Activated CD4-positive, CD25-positive, alpha-beta regulatory T cell treated with anti-CD3 and anti-CD28 coated beads, Interleukin-2, amount 50 U/mL, for 16 hours (primary cell): ENCODE measurements at places on chromosomes 13 and 19.

DNA sequence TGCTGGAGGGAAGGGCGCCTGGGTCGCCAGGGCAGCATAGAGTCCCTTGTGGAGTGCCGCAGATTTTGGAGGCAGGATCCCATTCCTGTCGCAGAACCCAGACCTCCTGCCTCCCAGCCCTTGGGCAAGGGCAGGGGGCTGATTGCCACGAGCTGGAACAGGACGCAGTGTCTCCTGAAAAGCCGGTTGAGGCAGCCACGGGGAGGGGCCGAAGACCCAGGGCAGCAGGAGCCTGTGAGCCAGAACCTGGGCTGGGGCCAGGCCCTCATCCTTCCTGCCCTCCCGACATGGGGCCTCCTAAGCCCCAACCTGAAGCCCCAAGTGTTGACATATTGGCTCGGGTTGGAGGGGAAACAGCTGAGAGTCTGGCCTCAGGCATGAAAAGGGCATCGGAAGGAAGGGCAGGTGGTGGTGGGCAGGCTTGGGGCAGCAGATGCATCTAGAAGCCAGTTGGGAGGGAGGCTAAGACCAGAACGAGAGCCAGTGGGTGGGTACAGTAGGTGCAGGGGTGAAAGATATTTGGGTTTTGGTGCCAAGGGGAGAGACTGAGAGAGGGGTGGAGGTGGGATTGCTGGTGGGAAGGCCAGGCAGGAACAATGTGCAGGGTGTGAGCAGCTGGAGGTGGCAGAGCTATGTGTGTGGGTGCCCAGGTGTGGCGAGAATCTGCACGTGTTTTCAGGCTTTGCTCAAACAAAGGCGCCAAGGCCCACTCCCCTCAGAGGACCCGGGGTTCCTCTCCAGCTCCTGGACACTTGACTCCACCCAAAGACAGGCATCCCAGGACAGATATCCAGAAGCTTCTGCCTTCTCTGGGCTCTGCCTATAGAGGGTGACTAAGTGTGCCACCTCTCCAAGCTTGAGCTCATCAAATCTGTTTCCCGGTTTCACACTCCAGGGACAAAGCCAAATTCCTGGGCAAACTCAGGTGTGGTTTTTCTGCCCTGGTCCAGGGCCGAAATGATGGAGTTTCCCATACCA, 1.4 kb upstream of the SBSN start:
- no peak for DNase-seq

DNA sequence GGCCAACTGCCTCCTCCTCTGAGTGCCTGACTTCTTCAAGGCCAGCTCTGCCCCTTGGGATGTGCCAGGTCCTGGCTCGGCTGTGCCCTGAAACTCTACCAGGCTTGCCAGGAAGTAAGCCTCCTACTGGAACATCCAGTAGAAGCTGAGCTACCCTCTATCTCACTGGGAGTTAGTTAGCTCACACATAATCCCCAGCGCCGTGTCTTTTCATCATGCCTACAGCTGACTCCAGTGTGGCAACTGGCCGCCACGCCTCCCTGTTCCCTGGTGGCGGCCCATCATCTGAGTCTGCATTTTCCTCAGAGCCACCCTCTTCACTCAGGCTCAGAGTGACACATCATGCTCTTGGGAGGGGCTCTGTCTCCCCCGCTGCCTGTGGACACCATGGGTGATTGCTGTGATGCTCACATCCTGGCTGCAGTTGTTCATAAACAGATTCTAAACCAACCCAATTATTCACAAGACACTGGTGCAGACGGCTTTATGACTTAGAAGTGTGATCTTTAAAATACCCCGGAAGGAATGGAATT, 131.9 kb upstream of the IRS2 start:
- no peak for DNase-seq

DNA sequence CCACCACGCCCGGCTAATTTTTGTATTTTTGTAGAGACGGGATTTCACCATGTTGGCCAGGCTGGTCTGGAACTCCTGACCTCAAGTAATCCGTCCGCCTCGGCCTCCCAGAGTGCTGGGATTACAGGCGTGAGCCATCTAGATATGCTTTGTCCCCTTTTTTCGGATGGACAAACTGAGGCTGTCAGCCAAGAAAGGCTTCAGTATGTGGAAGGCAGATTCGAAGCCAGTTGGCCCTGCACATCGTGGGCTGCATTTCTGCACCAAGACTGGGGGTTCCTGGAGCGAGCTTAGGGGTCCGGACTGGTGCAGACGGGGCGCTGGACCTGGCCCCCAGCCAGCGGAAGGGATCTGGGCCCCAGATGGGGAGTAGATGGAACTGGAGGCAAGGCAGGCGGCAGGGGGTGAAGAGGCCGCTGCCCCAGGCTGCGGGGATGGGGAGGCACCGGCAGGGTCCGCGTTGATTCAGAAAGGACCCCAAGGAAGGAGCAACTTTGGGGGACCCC, 9.7 kb upstream of the JUND start:
- no peak for DNase-seq

DNA sequence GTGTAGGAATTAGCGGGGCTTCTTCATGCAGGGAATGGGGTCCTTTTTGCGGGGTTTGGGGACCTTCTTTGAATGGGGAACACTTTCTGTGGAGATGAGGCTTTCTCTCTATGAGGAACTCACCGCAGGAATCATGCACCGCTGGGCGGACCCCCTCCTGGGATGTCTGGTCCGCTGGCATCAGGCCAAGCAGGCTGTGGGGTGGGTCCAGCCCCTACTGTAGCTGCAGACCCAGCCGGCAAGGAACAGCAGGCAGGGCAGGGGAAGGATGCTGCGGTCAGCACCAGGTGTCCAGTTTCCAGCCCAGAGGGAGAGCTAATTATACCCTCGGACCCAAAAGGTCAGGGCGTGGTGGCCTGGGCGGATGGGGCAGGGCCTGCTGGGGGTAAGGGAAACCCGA, 1.8 kb downstream of the MYBPC2 start:
- no peak for DNase-seq
